Stimulated activated memory B cell treated with anti-CD40 and anti-IgM and Interleukin-4, amounts not matched to agents 10 μg/mL and 1 μg/mL and 100 μg/mL, for 72 hours (primary cell): ENCODE measurements at places on chromosomes 2 and 18.

DNA sequence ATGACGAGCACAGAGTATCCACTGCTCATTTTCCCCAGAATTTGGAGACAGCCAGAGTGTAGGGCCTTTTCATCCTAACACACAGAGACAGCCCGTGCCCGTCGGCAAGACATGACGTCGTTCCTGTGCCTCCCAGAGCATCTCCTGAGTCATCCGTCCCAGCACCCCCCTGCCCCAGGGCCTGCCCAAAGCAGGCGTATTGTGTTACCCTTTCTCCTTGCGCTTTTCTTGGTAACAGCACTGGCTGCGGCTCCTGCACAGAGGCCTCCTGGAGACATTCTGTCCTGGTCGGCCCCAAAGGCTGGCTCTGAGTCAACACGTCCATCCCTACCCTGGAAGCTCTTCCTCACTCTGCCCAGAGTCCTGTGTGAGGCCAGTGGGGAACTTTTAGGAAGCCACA is 217.1 kb downstream of the KLHL29 start:
- no peak for ATAC-seq

DNA sequence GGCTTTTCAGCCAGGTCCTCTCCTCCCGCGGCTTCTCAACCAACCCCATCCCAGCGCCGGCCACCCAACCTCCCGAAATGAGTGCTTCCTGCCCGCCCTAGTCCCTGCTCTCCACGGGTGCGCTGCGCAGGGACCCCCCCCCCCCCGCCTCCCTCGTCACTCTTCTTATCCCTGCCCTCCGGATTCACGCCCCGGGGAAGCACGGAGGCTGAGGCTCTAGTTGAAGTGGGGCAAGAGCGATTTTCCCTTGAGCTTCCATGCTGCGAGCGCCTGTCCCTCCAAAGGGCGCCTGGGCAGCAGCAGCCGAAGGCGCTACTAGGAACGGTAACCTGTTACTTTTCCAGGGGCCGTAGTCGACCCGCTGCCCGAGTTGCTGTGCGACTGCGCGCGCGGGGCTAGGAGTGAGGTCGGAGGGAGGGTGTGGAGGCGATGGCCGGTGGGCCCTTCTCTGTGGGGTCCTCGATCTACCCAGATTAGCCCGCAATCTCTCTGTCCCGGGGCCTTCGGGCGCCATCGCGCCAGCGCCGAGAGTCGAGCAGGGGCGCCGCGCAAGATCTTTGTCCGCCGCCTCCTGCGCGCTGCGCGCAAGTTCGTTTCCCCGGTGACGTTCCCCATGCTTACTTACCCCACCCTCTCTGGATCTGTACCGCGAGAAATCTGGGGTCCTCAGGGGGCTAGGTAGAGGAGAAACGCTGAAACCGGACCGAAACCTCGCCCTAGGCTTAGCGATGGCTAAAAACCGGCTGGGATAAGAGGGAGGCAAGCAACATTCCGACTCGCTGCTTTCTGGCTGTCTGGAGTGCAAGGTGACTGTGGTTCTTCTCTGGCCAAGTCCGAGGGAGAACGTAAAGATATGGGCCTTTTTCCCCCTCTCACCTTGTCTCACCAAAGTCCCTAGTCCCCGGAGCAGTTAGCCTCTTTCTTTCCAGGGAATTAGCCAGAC is 677 bp downstream of the GAD1 start:
- no peak for ATAC-seq

DNA sequence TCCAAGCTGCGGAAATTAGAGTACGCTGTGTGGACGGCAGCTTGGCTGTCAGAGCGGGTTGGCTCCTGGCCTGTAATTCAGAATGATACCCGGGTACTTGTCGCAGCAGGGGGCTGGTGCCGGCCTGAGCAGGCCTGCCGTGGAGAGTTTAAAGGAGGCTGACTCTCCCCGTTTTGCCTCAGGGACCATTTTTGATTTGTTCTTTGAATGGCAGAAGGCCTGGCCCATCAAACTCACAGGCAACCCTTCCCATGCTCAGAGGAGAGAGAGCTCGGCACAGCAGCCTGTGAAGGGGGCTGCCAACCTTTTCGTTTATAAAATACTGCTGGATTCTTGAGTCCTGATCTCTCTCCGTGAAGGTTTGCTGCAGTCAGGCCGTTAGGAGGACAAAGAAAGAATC is 151.3 kb downstream of the KLHL29 start:
- no peak for ATAC-seq

- no peak for ATAC-seq
These were observed 39.3 kb upstream of the C1GALT1C1L start for GRCh38 chr2:43715300-43716098.

DNA sequence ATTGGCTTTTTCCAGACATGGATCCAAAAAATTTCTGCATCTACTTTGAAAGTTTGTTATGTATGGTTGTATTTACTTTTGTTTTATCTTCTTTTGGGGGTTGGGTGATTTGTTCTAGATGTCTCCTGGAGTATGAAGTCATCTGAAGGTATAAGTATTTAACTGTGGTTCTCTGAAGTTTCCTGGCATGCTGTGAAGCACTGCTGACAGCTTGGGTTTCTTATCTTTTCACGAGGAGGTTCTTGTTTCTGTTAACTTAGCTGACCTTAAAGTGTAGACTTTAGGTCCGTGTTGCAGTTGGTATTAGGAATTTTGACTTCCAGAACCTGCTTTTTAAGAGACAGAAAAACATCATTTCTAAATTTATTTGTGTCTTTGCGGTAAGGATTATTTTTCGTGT is 15.9 kb downstream of the GLS start:
- no peak for ATAC-seq

DNA sequence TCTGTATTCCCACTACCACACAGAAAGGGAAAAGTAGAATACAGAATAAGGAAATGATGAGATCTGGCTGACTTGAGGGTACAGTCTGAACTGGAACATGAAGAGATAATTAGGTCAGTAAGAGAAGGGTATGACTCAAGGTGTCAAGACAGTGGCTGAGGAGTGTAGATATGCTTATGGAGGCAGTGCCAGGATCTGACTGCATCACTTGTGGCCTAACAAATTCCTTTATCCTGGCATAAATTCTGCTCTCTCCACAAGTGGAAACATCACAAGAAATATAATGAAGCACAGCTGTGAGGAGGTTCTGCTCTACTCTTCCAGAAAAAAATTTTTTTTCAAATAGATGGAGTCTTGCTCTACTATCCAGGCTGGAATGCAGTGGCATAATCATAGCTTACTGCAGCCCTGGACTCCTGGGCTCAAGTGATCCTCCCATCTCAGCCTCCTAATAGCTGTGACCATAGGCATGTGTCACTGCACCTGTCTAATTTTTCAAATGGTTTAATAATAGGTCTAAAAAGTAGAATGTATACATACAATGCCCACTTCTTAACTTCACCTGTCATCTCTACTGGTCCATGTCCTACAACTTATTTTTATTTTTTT is 85.3 kb downstream of the C2orf74 start:
- ATAC-seq: no peak
